NCI-H1436 treated with DMSO at 0.1 percent for 48 hours (cell line): ENCODE measurements at places on chromosomes 7 and 10.

- DNase-seq, result no peak
Measured at GRCh38 chr7:138024343-138024691, 22.4 kb upstream of the CREB3L2 start.

- DNase-seq, result no peak
Measured at GRCh38 chr7:2832461-2832860, 11.6 kb downstream of the GNA12 start.

DNA sequence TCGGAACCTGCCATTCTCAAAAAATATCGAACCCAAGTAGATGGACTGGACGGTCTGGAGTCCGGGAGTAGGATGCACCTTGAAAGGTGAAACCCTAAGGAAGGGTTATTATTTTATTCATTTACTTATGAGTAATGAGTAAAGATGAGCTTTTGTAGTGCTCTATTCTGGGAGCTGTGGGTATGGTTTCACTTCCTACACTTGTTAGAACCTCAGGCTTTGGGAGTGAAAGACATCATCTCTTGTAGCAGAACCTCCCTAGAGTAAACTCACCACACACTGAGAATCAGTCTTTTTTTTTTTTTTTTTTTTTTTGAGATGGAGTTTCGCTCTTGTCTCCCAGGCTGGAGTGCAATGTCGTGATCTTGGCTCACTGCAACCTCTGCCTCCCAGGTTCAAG lies 389.4 kb upstream of the AUTS2 start:
- no peak for DNase-seq

DNA sequence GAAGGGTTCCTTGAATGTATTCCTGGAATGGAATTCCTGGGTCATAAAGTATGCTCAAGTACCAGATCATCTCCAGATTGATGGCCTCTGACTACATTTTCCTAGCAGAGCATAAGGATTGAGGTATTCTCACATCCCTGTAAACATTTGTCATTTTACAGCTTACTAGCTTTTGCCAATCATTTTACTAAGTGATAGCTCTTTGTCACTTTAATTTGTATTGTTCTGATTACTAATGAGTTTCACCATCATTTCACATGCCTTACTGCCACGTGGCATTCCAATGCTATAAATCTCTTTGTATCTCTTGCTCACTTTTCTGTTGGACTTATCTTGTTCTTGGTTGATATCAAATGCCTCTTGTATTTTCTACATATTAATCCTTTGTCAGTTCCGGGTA lies 68.6 kb upstream of the CACNB2 start:
- no peak for DNase-seq

DNA sequence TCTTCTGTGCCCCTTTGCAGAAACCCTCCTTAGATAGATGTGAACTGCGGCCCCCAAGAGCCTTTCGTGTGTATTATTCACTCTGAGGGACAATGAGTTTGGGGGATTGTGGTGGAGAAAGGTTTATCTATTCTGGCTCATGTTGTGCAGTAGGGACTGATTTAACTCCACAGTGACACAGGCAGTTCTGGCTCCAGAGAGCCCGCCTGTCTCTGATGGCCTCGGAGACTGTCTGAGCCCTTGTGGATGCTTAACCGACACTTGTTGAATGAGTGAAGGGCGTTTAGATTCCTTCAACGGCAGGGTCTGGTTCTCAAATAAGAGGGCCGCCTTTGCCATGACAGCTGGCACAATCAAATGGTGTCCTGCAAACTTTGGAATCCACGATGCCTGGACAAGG lies 5.8 kb downstream of the NPTX2 start:
- no peak for DNase-seq

GRCh38 chr10:64959116-64959515 lies 1437.9 kb downstream of the REEP3 start:
- DNase-seq, result no peak

GRCh38 chr7:155763691-155764437 lies 48.4 kb downstream of the SHH start:
- DNase-seq, result no peak

- no peak for DNase-seq
Measured at GRCh38 chr7:105002-105401, 87.4 kb upstream of the FAM20C start.

- no peak for DNase-seq
Measured at GRCh38 chr7:1558181-1558811, 2.3 kb upstream of the TMEM184A start.

DNA sequence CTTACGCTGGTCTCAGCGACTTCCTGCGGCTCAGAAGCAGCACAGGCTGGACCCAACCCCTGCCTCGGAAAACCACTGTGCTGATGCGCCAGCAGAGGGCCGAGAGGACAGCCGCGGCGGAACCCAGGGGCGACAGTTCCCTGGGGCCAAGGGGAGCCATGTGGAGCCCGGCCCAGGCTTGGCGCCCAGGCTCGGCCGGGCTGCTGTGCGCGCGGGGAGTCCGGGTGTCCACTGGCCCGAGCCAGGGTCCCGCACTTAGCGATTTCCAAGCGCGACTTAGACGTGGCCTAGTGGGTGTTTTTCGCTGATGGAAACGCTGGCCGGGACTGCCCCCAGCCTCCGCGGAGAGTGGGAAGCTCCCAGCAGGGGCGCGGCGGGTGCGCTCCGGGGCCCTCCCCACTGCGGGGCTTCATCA lies 18.6 kb upstream of the ZNF32 start:
- no peak for DNase-seq

DNA sequence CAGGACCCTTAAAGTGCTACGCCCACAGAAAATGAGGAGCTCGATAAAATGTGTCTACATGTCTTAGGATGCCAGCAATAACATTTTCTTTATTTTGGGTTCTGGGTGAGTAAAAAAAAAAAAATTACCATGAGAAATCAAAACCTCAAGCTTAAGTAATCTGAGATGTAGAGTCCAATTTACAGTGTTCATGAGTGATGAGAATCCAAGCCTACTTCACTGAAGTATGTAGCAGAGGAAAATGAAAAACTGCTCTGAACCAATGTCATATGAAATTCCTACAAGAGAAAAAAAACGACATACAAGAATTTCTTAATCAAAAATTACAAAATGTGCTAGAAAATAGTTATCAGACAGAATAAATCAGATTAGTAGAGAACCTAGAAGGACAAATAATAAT lies 274.4 kb downstream of the HTR7 start:
- no peak for DNase-seq

GRCh38 chr10:116708391-116708821 lies 34.0 kb downstream of the HSPA12A start:
- DNase-seq, result no peak

DNA sequence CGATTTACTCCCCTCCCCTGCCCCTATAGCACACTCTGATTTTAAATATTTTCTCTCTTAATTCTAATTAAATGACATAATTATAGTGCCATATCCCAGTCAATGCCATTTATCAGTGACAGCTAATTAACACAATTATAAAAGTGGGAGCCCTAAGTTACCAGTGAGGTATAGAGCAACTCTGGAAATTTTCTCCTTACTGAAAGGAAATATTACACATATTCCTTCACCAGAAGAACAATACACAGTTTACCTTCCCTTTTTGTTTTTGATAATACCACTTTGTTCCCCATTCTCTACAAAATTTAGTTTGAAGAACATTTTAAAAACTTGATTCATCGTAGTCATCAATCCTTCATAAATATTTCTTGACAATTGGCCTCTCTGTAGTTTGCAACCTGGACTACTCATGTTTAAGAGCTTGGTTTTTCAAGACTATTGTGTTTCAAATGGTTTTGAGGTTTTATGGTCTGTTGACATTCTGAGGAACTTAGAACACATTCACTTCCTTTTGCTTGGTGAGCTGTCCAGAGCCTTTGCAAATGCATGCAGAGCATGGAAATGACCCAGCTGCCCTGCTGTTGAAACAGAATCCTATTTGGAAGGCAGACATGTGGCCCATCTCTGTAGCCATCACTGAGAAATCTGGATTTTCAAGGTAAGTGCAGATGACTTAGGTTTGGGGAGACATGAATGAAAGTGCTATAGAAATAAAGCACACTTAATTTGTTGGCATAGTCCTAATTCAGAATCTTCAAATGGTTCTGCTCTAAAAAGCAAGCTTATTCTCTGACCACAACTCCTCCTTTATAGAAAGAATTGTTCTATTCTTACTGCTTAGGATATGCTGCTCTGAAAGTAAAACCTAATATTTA lies at the start of gene GPR141:
Gene GPR141 (plus strand): TSS at position 521 of the 875 bp plus-strand sequence. CDS start 56,628 bp downstream, outside the sequence.
- DNase-seq, result no peak

DNA sequence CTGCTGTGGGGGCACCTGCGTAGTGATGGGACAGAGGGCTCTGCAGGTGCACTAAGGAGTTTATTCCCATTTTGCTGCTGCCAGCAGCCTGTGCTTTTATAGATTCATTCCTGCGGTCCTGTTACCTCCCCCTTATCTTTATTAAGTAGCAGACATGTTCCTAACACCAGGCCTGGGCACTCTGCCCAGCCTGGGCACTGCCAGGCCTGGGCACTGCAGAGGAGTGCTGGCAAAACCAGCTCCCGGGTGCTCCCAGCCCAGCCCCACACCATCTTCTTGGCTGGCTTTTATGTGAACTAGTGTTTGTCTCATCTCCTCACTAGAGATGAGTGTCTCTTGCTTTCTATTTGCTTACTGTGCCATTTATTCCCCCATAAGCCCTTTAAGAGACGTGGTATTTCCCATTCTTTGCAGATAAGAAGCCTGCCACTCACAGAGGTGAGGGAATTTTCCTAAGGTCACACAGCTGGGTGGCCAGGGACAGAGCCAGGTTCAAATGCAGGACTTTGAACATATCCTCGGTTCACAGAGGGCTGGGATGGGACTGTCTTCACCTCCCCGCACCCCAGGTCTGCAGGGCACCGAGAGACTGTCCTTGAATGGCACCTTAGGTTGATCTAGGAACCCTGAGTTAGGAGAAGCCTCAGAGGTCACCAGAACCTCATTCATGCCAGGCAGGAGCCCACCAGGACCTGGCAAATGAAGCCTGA lies 14.6 kb upstream of the DRGX start:
- DNase-seq, result no peak

DNA sequence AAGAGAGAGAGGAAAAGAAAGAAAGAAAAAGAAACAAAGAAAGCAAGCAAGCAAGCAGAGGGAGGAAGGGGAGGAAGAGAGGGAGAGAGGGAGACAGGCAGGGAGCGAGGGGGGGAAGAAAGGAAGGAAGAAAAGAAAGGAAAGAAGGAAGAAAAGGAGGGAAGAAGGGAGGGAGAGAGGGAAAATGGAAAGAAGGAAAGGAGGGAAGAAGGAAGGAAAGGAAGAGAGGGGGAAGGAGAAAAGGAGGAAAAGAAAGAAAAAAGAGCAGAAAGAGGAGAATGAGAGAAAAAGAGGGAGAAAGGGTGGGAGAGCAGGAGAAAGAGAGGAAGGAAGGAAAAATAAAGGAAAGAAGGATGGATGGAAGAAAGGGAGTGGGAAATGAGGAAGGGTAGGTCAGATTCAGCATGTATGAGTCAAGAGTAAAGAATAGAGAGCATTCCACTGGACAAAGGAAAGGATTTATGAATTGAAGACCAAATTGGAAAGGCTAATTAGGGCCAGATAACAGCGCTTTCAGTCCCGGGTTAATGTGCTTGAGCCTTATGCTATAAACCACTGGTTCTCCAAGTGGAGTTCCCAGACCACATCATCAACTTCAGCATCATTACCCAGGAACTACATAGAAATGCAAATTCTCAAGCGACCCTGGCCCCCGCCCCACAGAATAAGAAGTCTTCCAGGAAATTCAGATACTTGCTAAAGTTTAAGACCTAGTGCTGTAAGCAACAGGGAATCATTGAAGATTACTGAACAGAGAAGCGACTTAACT lies 85.1 kb downstream of the C10orf90 start:
- DNase-seq, result no peak

DNA sequence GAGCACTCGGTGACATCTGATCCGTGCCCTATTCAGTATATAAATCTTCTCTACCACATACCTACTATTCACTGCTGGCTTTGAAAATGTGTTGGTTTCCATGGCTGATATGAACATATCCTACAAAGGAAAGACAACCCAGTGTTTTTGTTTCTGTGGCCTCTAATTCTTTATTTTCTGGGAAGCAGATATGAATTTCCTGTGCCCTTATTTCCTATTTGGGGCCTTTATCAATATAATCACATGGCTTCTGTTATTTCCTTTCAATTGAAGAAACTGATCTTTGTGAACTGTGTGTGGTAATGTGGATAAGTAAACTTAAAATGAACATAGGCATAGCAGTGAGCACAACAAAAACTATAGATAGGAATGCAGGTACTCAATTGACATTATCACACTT lies 10.6 kb downstream of the CCNJ start:
- DNase-seq, result no peak
